ENCODE measurements at places on chromosomes 13 and 19.

DNA sequence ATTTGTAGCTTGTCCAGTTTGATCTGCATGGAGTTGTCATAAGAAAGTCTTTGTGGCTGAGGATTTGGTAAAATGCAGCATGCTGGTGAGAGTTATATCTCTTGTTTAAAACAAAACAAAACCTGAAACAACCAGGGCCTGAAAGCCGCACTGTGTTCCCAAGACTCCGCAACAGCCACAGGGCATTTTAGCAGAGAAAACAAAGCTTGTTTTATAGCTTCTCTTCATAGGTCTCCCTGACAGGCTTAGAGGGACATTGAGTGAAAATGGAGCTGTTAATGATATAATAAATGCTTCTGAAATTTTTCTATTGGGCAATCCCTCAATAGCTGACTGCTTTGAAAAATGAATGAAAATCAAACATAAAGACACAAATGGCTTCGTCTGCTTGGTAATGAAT, 148.7 kb upstream of the RNF113B start:
- DNase-seq = no peak

DNA sequence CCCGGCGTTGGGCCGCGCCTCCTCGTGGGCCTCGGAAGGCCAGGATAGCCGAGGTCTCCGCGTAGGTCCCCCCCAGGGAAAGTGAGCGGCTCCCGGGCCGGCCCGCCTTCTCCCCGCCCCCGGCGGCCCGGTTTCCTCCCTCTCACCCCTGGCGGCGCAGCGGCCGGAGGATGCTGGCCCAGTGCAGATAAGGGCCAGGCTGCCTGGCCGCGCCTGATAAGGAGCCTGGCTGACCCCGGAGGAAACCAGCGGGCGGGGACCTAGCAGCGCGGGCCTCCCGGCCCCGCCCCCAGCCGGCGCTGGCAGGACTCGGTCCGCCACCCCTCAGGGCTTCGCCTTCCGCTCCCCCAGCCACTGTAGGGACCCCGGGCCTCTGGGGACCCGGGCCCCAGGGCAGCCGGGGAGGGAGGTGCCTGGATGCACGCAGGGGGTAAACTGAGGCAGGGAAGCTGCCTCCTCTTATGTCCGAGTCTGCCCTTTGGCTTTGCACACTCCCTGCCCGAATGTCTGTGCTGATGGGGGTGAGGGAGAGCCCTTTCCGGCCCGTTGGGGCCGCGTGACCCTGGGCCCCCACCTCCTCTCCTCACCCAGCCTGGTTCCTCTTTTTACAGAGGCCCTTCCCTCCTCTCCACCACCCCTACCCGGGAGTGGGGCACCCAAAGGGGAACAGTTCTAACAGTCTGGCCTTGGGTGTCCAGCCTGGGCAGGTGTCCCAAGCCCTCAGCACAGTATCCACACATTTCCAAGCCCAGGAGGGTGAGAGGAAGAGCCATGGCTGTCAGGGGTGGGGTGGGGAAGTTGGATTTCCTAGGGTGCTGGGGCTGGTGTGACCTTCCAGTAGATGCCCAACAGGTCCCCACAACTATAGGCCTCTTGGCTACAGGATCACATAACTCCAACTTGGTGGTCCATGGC, at the start of gene LYL1:
Gene LYL1, minus strand, starts transcription at position 193 of the 915 bp plus-strand sequence. CDS start 1,687 bp downstream, outside the sequence.
- no peak for DNase-seq

DNA sequence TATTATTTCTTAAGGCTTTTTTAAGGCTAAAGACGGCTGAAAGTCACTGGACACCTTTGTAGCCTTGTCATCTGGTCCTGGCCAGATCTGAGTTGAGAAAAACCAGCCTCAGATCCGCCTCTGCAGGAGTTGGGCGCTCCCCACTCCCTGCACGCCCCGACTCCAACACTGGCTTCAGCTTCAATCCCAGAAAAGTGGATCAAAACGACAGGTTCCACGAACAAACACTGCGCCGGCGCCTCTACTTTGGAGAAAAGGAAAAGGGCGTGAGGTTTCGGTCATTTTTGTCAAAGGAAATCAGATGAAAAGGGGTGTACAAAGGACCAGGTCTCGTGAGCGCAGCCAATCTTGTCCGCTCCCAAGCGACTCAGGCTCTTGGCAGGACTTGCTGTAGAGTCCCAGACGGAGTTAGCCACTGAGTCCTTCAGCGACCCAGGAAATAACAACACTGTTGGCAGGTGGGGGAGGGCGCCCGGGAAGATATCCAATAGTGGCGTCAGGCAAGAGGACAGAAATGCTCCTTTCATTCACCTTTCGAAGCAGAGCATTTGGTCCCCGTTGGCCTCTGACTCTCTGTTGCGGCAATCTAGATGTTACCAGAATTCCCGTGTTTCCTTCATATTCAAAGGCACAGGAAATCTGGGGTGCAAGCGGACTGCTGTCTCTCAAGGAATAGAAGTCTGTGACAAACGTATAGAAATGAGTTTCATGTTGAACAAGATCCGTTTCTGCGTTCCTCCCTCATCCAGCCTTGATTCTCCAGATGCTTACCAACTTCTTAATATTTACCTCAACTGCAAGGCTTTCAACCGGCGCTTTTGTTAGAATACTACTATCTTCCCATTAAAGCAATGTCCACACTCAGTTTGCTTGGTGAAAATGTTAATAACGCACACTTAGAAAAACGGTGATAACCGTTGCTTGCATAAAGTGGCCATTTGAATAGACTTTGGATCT, 1.8 kb upstream of the CCNA1 start:
- DNase-seq = no peak

DNA sequence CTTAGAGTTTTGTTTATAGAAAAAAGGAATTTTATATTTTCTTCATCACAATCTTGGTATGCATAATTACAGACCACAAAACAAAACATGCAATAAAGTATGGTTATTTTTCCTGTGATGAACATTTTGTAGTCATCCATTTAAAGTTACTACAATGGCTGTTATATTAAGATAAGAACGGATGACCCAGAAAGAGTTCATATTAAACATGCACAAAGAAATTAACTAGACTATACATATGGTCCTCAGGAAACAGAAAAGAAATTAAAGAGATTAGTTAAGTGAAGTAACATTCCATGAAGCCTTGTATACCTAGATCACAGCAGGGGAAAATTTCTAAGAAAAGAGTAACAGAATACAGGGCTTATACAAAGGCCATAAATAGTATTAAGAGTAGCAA, 36.8 kb downstream of the RBM26 start:
- no peak for DNase-seq

GRCh38 chr13:80340651-80341100, 250 bp downstream of the SPRY2 start:
- no peak for DNase-seq

DNA sequence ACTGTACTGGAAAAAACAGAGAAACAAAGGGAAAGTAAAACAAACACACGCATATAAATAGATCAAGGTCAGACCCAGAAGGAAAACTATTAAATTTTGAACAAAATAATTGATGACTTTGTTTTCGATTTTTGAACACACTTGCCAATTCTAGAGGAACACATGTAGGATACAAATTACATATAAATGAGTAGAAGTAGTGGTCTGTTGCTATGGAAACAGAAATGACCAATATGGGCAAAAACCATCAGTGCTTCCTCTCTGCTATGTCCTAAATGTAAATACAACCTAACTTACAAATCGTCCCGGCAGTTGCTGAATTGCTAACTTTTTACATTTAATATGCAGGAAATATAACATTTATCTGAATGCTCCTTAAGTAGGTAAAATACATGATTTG, 65.2 kb upstream of the POSTN start:
- DNase-seq = no peak

GRCh38 chr19:9407827-9408226, 27.5 kb downstream of the ZNF266 start:
- DNase-seq = no peak

DNA sequence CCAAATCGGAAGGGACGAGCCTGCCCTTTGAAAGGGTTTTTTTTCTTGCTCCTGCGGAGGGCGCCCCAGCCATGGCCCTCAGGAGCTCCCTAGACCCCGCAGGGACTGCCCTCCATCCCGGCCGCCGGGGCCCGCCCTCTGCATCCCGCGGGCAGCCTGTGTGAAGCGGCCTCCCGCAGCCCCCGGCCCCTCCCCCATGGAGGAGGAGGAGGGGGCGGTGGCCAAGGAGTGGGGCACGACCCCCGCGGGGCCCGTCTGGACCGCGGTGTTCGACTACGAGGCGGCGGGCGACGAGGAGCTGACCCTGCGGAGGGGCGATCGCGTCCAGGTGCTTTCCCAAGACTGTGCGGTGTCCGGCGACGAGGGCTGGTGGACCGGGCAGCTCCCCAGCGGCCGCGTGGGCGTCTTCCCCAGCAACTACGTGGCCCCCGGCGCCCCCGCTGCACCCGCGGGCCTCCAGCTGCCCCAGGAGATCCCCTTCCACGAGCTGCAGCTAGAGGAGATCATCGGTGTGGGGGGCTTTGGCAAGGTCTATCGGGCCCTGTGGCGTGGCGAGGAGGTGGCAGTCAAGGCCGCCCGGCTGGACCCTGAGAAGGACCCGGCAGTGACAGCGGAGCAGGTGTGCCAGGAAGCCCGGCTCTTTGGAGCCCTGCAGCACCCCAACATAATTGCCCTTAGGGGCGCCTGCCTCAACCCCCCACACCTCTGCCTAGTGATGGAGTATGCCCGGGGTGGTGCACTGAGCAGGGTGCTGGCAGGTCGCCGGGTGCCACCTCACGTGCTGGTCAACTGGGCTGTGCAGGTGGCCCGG, 815 bp downstream of the MAP3K10 start:
- no peak for DNase-seq

DNA sequence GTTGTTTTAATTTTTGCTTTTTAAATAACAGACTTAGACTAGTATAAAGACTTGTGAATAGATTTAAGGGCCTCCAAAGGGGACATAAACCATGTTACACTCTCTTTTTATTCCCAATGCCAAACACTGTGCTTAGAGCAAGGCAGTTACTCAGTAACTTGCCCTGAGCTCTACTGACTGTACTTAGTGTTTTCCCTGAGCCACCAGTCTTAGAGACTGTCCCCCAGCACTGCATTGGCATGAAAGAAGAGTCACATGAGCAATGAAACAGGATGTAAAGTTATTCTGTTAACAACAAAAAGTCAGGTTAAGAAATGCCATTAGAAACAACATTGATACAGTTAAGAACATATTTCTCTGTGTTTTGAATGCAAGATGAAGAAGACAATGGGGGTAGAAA, 187.9 kb downstream of the TBC1D4 start:
- DNase-seq = no peak

- DNase-seq = no peak
These were observed 3.2 kb downstream of the LENG9 start for GRCh38 chr19:54460230-54461005.

Data from stimulated activated CD8-positive, alpha-beta memory T cell treated with anti-CD3 and anti-CD28 coated beads, Interleukin-15, amount 100 ng/mL, for 48 hours (primary cell).